ENCODE measurements at places on chromosomes 11 and 22. TPM values are rescaled to one million over a fixed set of nuclear protein-coding genes. Genes with fewer than 3 reads are reported as not detected.

DNA sequence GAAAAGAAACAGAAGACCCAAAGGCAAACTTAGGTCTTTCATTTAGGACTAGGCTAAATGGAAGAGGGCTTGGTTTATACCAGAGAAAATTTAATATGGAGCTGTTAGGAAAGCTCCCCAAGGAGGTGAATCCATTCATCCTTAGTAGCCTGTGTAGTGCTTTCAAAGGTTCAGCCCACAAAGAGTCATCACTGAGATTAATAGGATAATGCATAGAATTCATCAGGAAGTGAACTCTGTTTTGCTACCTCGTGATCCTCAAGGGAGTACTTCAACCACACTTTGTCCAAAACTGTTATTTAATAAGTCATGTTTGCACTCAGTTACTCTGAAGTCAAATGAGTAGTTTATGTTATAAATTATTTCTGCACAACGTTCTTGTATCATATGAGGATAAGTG, 43.3 kb upstream of the MMP7 start:
- DNase-seq, result no peak

DNA sequence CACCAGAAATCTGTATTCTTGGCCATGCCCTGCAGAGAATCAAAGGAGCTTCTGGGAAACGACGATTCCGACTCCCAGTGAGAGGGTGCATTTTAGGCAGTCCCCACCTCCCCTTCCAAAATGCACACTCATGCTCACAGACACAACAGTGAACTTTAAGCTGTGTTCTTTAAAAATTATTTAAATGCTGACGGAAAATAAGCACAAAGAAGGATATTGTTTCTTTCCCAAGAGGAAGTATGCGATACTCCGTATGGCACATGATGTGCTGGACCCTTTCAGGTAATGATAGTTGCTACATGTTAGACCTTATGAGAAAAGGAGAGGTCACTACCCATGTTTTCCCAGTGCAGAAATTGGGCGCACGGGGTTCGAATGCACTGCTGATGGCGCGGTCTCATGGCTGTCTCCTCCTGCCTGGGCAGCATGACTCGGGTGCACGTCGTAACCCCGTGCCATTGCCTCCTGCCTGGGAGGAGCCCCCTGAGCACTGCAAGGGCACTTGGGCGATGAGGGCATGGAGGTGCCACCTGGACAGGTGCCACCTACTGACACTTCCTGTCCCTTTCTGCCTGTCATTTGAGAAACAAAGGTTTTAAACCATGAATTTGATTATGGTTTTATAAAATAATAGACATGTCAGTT, 63.9 kb upstream of the CTTN start:
- DNase-seq, result no peak

DNA sequence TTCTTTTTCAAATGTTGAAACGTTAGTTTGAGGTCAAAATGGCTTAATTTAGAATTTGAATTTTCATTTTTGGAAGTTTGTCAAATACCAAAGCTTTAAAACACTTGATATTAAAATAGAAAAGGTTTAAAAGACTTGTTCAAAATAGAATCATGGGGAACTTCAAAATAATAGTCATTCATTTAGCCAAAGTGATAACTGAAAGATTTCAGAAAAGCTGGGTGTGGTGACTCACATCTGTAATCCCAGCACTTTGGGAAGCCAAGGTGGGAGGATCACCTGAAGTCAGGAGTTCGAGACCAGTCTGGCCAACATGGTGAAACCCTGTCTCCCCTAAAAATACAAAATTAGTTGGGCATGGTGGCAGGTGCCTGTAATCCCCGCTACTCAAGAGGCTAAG, 10.9 kb downstream of the GSTP1 start:
- no peak for DNase-seq

GRCh38 chr11:78973876-78974275, 399.2 kb upstream of the NARS2 start:
- DNase-seq, result peak; percentile 66

GRCh38 chr22:39713799-39714290, 143.3 kb downstream of the CACNA1I start:
- DNase-seq, result no peak

- peak; percentile 20 for DNase-seq
Measured at GRCh38 chr22:43227239-43227630, 40.3 kb upstream of the TTLL12 start.

GRCh38 chr11:116294630-116295029, 478.2 kb downstream of the BUD13 start:
- DNase-seq, result no peak

DNA sequence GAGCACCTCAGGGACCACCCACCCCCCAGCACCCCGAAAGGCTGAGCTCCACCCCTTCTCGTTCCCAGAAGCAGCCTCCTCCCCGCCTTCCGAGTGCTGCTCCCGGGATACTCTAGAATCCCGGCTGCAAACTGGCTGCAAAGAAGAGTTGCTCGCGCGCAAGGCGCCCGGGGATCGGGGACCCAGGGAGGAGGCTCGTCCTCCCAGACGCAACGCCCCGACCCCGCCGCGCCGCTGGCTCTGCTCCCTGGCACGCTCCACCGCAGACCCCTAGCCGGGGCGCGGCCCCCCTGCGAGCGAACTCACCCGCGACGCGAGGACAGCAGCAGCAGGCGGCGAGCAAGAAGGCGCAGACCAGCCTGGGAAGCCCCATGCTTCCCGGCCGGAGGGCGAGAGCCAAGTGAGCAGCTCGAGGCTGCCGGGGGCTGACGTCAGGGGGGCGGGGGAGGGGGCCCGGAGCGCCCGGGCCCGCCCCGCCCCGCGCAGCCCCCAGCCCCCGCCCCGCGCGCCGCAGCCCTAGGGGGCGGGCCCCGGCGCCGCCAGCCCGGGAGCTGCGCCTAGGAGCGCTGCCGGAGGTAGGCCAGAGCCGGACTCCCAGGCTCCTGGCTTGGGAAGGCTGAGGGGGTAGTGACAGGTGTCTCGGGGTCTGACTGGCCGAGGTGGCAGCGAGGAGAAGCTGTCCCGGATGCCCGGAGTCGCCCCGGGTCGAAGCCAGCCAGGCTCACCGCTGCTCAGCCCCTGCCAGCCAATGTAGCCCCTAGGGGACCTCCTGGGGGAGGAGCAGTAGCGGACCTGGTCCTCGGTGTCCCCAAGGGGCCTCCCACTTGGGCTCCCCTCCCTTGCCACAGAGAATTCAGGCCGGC, at the start of gene MCAM:
Gene MCAM, minus strand, starts transcription at position 402 of the 863 bp plus-strand sequence. Its CDS starts 29 bp downstream, at position 373.
- peak; percentile 66 for DNase-seq

DNA sequence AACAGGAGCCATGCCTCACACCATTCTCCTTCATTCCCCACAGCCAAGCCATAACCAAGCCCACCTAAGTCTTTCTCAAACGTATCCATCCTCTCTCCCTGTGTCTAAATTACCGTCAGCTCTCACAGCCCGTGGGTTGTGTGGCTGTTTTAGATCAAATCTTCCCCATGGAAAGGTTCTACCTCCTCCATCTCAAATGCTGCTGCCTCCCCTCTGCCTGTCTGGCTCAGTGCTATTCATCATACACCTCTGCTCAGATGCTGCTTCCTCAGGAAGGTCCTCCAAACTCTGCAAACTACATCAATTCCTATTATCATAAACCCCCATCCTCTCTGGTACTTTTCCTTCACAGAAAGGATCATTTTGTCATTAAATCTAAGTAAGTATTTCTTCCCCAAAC, 15.1 kb downstream of the NFRKB start:
- DNase-seq, result no peak

DNA sequence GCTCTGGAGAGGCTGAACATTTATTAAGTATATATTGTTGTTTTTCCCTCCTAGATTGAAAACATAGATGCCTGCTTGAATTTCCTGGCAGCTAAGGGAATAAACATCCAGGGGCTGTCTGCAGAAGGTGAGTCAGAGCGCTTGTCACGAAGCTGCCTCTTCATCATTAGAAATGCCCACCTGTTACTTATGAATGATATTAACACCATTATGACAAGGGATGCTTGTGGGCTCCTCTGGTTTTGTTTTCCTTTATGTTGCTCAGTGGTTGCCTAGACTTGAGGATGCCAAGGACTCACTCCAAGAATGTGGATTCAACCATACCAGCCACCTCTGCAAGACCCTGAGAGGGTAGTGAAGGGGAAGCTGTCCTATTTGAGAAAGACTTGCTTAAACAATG, 156.2 kb downstream of the NAV2 start:
- DNase-seq, result no peak

DNA sequence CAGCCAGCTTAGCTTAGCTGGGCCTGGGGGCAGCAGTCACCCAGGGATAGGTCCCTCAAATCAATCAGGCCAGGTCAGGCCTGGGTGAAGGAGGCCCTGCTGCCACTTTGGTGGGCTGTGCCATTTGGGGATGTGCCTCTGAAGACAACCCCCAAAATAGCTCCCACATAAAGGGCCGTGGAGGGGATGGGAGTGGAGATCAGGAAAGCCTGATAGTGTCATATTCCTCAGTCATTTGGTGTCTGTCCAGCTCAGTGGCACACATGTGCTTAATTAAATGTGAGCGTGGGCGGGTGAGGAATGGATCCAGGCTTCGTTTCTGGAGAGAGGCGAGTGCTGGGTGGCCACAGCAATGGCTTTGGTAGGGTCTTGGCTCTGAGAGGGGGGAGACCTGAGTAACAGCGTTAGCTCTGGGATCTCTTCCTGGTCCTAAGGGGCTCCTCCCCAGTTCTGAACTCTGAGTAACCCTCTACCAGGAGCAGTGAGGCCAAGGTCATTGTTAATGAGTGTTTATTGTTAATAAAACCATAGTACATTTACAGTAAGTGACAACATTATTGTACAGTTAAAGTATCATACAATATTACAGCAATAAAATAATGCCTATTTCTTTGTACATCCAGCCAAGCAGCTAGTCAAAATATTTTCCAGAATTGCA, 45.2 kb downstream of the NAT10 start:
- DNase-seq, result no peak

- no peak for DNase-seq
Measured at GRCh38 chr11:72078477-72078876, 1.9 kb downstream of the NUMA1 start.

DNA sequence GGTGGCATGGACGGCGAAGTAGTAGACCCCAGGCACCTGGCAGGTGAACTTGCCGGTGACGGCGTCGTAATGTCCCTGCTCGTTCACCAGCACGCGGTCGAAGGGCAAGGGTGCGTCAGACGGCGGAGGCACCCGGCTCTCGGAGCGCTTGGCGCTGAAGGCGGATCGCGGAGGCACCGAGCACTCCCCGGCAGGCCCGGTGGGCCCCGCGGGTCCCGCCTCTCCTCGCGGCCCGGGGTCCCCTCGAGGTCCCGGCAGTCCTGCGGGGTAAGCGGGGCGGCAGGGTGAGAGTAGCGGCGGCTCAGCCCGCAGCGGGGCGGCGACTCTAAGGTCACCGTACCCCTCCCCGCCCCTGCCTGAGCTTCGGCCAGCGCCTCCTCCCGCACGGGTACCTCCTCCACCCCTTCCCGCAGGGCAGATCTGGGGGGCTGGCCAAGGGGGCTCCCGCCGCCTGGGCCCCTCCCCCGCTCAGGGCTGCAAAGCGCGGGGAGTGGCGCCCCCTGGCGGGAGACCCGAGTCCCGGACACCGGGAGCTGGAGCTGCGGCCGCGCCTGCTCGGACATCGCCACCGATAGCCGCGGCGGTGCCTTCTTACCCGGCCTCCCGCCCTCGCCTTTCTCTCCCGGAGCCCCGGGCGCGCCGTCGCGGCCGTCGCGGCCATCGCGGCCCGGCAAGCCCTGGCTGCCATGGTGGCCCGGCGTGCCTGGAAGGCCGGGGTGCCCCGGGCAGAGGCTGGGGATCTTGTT, 921 bp downstream of the C1QTNF5 start:
- peak; percentile 88 for DNase-seq

DNA sequence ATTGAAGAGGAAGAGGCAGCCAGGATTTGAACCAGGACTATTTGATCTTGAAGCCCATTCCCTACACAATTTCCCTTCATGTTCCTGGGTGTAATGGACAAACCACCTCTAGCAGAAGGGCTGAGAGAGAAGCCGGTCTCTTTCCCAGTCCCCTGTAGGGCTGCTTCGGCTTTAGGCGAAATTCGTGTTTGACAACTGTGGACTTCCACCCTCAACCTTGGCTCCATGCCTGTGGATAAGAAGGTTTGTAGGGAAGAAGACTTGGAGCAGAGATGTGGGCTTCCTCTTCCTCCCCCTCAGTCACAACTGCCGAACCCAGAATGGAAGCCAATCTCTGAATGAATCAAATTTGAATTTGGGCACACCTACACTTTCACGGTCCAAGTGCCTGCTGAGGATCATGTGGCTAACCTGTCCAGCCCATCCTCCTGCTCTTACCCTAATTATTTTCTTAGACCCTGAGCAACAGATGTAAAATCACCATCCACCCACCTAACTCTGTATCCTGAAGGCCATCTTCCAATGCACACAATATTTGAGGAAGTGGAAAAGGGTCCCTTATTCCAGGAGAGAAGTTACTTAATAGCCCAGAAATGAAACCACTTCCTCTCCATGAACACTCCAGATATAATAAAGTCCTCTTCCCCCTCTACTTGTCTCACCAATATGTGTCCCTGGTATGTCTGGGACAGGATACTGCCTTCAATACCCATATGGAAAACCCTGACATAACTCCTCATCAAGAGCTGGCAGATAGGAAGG, 10.1 kb upstream of the SCN2B start:
- DNase-seq, result no peak

DNA sequence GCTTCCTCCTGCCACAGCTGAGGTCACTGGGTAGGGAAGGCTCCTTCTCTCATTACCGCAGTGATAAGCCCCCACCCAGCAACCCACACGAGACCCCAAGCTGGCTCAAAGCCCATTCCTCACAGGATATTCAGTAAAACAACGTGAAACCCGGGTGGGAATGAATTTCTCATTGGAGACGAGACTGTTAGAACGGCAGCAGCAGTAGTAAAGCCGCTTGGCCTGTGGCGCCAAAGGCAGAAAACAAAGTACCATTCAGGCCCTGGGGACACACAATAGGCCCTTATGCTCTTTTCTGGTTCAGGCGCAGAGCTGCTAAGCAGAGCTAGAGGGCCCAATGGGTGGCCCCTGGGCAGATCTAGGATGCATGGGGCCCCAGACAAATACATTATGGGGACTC, 45.3 kb downstream of the PC start:
- no peak for DNase-seq

GRCh38 chr11:2788168-2789071, 88.6 kb upstream of the KCNQ1OT1 start:
- peak; percentile 47 for DNase-seq

DNA sequence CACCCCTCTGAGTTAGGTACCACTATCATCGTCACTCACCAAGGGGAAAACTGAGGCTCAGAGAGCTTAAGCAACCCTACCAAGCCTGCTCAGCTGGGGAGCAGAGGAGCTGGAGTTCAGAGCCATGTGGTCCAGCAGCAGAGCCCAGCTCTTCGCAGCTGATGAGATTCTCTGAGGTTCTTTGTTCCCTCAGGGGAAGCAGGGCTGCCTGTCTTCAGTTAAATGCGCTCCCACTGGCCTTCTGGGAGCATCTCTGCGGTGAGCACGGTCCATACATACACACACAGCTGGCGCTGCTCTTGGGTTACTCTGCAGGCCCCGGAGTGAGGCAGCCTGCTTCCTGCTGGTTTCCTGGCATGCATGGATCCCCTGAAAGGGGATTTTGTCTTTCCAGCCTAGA, 5.2 kb upstream of the PTGDR2 start:
- no peak for DNase-seq

GRCh38 chr11:42205518-42205917, 746.1 kb upstream of the LRRC4C start:
- no peak for DNase-seq

The ZNF214 gene
- 4.3 TPM for total RNA-seq

The ANKK1 gene
- not detected for total RNA-seq

The BTBD18 gene
- total RNA-seq, result not detected

The OR4C15 gene
- not detected for total RNA-seq

The SEC14L6 gene
- total RNA-seq, result 2.1 TPM

The DENND5A gene
- 49.1 TPM for total RNA-seq

The CDHR5 gene
- total RNA-seq, result not detected

All from GM23338 (cell line).